ENCODE measurements at places on chromosomes 6 and 20.

GRCh38 chr6:98142839-98143238, 691.5 kb upstream of the POU3F2 start:
- no peak for DNase-seq

DNA sequence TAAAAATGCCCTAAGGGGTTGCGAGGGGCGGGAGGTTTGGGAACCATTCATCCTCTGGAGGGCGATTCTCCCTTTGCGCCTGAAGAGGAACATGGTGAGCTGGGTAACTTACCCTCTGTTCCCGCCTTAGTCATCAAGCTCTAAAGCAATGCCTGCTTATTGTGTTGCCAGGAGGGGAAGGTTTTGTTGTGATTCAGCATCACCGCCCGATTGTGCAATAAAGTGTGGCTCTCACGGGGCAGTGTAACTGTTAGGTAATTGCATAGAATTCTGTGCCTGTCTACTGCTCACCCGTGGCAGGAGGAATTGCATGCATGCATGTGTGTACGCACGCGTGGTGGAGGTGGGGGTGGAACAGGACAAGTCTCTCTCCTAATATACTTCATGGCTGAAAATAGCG, 95.5 kb upstream of the AGPAT4 start:
- no peak for DNase-seq

DNA sequence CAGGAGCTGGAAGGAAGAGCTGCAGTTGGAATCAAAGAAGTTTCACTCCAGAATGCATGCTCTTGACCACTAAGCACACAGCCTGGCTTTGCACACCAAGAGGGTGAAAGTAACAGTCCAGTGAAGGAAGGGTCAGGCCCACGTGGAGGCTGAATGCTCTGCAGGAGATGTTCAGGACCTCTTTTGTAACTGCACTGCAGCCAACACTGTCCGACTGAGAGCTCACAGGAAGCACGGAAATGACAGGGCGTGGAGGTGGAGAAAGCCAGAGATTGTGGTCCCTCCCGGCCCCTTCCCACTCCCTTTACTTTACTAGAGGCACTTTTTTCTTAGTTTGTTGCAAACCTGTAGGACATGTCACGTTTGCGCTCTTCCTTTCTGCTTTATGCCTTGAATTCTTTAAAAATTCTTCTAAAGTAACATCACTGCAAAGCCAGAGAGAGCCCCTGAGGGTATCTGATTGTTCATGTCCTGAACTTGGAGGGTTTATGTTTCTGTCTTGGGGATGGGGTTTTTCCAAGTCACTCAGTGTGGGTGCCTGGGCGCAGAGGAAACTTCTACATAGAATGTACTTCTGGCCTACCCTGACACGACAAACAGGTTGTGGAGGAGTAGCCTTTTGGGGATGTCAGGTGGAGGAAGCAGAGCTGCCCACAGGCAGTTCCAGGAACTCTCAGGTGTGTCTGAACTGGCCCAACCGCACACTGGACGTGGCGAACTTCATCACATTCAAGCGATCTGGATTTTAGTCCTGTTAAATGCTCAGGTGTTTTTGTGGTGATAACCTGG, 40.9 kb downstream of the JAG1 start:
- no peak for DNase-seq

GRCh38 chr6:39446909-39447308, 124.4 kb upstream of the KCNK16 start:
- no peak for DNase-seq

DNA sequence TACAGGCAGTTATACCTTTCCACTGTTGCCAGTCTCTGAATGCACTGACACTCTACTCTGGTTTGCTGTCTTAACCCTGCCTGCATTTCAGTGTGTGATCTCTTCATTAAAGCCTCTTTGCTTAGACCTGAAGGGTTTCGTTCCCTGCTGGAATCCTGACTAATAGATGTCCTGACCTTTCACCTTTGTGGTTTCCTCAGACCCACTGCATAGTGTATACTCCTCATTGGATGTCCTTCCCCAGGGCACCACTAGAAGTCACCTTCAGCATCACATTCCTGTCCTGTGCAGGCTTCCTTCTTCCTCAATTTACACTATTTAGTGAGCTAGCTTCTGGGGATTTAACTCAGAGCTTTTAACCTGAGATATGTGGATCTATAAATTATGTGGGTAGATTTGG, 120.6 kb downstream of the RCAN2 start:
- DNase-seq, result no peak

- no peak for DNase-seq
These were observed 260.4 kb upstream of the THEMIS start for GRCh38 chr6:128161263-128161662.

DNA sequence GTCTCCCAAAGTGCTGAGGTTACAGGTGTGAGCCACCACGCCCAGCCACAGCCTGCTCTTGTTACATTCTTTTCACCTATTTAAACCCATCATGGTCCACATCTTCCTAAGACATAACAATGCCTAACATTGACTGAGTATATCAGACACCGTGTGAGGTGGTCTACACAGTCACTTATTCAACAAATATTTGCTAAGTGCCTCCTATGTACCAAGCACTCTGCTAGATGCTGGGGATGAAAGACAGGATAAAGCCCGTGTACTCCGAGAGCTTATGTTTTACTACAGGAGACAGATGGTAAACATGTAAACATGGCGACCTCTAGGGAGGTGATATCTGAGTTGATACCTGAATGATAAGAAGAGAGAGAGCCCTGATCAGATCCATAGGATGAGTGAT, 12.7 kb downstream of the BCL2L1 start:
- DNase-seq, result no peak

- DNase-seq, result no peak
These were observed 98.2 kb downstream of the SLC35B3 start for GRCh38 chr6:8337147-8337546.

GRCh38 chr20:10802236-10802635, 128.4 kb upstream of the JAG1 start:
- DNase-seq, result no peak

- DNase-seq, result no peak
These were observed 124.2 kb downstream of the SLC16A10 start for GRCh38 chr6:111211411-111212030.

GRCh38 chr20:1326031-1326930, 2.7 kb downstream of the SDCBP2 start:
- DNase-seq, result no peak

- DNase-seq, result no peak
These were observed 492.5 kb upstream of the FLRT3 start for GRCh38 chr20:14829906-14830305.

GRCh38 chr20:37945091-37945547, 42.2 kb downstream of the VSTM2L start:
- DNase-seq, result no peak

DNA sequence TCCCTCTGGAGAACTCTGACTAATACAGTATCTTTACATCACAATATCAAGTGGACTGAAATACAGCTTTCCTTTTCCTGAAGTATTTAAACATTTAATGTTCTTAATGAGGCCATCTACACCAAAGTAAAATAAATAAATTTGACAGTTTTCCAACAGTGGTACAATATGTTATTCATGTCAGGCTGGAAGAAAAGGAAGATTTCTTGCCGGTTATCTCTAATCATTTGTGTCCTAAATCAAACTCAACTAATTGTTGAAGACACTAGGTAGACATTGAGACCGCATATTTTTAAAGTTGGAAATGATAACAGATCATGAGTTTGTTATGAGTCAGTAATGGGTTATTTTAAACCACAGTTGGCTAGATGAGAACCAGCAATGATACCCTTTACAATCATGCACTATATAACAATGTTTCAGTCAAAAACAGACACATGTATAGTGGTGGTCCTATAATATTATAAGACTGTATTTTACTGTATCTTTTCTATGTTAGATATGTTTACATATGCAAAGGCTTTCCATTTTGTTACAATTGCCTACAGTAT, 241.6 kb downstream of the LMBRD1 start:
- no peak for DNase-seq

GRCh38 chr20:63612276-63612931, 14.5 kb downstream of the GMEB2 start:
- no peak for DNase-seq

DNA sequence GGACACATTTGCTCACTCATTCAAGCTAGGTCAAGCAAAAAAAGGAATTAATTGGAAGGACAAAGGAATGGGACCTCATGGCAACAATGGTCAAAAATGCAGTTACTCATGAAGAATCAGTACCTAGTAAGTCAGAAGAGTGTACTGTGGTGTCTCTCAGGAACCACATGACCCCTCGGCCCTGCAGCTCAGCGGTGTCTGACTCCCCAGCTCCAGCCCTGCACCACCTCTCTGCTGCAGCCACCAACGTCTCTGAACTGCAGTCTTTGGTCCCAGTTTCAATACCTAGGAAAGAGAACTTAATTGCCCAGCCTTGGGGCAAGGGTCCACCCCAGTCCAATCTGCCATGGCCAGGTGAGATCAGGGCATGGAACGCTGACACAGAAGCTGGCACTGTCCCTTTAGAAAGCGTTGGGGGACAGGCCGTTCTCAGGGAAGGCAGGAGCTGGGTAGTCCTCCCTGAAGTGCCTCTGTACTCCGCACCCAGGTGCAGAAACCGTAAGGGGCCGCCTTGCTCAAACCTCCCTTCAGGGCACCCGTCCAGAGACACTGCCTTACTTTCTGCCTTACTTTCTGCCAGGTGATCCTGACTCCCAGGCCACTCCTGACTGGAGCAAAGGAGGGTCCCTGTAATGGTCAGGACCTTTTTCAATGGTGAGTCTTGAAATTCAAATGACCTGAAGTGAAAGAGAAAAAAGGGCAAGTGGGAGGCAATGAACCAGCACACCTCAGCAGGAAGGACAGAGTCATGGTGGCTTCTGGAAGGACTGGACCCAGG, 13.2 kb upstream of the NELFCD start:
- no peak for DNase-seq

GRCh38 chr6:152293404-152293803, 343.8 kb downstream of the SYNE1 start:
- DNase-seq, result no peak
